ENCODE measurements at places on chromosomes 7 and 10.
A peak's percentile ranks its signal among the peaks of the same experiment; 100 is the strongest.

- no peak for DNase-seq
Measured at GRCh38 chr7:116367171-116367813, 132.2 kb upstream of the CAV2 start.

DNA sequence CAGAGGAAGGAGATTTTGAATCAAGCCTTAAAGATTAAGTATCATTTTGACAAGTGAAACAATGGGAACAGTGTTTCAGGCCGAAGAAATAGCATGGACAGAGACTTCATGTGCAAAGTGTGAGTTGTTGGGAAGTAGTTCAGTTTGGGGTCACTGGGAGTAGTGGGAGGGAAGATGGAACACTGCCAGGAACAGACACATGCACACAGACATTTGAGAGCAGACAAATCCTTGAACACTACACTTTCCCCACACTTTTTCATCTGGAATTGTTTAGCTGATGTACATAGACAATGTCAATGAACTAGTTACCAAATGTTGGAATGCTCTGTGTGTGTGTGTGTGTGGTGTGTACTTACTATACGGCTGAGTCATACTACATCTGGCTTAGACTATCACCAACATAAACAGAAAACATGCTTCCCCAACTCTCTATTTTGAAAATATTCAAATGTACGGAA lies 52.4 kb upstream of the LRRC17 start:
- no peak for DNase-seq

DNA sequence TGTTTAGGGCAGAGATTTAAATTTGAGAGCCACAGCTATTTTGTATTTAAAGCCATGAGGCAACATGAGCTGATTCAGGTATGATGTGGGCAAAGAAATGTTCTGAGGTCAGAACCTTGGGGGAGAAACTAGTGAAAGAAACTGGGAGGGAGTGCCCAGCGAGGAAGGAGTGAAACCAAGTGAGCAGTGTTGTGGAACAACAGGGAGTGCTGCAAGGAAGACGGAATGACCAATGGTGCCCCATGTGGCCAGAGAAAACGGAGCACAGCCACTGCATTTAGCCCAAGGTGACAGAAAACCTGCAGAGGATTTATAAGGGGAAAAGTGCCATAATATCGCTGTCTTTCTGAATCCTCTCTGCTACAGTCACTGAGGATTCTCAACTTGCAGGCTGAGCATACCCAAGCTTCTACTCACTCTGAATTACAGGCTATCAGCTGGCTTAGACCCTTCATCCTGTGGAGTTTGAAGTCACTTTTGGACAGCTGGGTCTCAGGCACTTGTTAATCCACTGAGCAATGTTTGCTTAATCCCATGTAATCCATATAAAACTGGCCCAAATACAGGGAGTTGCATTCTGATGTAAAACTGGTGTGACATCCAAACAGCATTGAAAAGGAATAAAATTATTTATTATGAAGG lies 777.3 kb downstream of the CCSER2 start:
- DNase-seq = no peak

GRCh38 chr10:118775478-118775877 lies 20.7 kb upstream of the CACUL1 start:
- DNase-seq = no peak

GRCh38 chr10:13053794-13054462 lies 46.0 kb upstream of the OPTN start:
- no peak for DNase-seq

- DNase-seq = no peak
Measured at GRCh38 chr7:72751978-72752377, 76.0 kb downstream of the TYW1B start.

- no peak for DNase-seq
Measured at GRCh38 chr10:94858005-94858404, 80.5 kb upstream of the CYP2C9 start.

GRCh38 chr10:73914036-73914435 lies 3.1 kb downstream of the PLAU start:
- DNase-seq = no peak

DNA sequence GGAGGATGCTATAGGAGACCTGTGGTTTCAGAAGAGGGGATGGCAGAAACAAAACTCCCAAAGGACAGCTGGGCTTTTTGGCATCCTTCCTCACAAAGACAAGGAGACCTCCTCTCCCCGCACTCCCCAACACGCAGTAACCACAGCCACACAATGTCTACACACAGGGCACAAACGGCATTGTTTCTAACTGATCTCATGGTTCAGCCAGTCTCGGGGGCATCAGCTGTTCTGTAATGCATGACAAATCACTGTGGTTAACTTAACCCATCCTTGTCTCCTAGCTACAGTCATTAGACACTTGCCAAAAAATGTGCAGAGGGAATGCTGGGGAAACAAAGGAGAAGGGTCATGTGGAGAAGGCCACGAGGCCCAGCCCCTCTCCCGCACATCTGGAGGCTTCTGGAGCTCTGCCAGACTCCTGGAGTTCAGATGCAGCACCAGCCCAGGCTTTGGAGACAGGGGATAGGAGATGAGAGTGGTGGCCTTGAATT lies 7.6 kb upstream of the ADAMTS14 start:
- no peak for DNase-seq

GRCh38 chr7:70568674-70569334 lies 563.1 kb upstream of the GALNT17 start:
- no peak for DNase-seq

DNA sequence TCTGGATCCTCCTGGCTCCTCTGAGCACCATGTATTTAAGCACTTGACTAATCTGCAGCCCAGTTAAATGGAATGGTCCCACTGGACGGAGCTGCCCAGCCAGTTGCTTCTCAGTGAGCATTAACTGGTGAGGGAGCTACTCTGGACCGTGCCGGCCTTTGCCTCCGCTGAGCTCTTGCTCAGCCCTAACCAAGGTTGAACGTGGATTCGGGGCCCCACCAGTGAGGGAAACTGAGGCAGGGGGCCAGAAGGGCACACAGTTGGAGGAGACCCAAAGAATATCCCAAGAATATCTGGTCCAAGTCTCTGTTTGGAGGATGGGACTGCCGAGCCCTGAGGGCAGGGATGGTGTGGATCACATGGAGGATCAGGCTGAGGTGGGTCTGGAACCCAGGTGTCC lies 13.7 kb downstream of the ADCYAP1R1 start:
- DNase-seq = no peak

DNA sequence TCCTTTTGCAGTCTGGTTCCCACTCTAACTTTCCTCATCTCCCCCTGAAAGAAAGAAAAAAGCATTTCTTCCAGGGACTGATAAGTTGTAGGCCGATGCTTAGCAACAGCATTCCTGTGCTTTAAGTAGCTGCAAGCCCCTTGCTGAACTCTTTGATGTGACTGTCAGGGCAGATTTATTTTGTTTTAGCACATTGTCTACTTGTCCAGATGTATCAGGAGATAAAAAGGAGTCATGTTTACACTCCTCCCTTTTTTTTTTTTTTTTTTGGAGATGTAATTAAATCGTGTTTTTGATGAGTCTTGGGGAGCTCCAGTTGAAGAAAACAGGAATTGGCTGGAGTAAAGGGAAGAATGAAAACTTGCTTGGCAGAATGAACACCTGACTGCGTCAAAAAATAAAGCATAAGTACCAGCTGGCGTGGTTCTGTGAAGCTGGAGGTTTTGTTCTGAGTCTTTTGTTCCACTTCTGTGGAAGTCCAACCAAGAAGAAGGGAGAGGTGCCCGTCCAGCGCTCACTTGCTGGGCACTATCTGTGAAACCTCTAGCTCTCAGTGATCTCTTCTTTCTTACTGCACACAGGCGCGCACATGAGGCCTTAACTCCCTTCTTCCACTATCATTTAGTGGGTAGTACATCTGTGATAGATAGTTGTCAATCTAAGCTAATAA lies 871.7 kb downstream of the LRMDA start:
- no peak for DNase-seq

DNA sequence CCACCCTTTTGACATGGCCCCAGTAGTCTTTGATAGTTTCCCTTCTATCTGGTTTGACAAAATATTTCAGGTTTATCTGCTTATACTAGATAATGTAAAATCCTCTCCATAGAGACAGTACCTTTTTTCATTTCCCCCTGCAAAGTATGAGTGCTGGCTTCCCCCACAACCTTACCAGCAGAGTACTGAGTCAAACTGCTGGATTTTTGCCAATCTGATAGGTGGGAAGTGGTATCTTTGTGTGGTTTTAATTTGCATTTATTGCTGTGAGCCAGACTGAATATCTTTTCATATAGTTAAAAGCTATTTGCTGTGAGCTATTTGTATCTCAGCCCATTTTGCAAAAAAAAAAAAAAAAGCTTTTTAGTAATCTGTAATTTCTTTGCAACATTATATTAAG lies 32.1 kb upstream of the HECTD2 start:
- no peak for DNase-seq

DNA sequence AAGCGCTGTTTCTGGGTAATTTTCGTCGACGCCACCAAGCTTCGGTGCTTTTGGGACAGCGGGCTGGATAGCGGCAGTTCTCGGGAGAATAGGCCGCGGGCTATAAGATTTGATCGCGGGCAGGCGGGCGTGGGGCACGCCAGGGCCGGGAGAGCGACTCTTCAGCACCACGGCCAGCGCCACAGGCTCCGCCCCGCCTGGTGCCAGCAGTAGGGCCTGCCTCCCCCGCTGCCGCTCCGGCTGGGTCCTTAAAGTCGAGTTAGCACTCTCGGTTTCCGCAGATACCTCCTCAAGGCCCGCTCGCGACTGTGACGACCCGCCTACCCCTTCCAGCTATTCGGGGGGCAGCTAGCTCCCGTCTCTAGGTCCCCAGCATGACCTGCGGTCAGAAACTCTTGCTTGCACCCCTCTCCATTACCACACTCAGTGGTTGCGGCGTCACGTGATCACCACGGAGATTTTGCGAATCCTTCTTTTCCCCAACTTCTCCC lies 9.4 kb downstream of the NXPH1 start:
- DNase-seq = peak; percentile 60

DNA sequence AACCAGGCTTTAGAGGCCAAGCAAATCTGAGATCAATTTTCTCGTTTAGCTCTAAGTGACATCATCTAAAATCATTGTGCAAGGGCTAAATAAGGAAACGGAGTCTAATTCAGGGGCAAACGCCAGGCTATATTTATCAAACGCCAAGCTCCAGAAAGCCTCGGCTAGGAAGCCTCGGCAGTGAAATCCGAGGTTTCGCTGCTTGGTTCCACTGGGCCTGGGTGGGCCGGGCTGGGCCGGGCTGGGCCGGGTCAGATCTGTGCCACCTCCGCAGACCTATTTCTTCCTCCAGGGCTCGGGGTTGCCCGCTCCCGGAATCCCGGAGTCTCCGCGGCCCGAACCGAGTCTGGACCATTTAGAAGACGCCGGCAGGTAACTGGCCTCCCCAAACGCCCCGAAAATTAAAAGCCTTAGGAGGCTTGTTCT lies 459 bp upstream of the FEZF1 start:
- no peak for DNase-seq

DNA sequence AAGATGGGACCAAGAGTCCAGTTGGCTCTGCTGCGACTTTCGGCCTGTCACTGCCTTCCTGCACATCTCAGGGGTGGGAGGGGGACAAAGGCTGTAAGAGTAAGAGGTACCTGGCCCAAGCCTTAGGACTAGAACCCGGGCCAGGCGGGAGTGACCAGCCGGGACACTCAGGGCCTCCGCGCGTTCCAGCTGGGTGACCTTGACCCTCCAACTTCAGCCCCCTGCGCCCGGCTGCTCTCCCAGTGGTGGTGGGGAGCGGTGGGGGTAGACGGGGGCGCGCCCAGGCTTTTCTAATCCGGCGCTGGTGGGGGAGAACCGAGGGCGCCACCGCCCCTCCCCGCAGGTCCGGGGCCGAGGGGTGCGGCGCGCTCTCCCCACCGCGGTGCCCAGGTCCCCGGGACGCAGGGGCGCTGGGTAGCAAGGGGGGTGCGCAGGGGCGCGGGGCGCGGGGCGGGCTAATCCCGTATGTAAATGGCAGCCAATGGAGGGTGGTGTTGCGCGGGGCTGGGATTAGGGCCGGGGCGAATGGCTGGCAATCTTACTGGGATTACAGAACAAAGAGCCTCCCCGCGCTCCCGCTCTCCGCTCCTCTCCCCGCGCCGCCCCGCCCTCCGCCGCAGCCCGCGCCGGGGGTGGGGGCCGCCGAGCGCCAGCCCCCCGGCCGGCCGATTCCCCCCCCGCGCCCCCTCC lies at the start of gene GTF2IRD1:
TSS of gene GTF2IRD1 (plus strand) at position 585 of the 690 bp plus-strand sequence. CDS start 54,175 bp downstream, outside the sequence.
- peak; percentile 74 for DNase-seq

DNA sequence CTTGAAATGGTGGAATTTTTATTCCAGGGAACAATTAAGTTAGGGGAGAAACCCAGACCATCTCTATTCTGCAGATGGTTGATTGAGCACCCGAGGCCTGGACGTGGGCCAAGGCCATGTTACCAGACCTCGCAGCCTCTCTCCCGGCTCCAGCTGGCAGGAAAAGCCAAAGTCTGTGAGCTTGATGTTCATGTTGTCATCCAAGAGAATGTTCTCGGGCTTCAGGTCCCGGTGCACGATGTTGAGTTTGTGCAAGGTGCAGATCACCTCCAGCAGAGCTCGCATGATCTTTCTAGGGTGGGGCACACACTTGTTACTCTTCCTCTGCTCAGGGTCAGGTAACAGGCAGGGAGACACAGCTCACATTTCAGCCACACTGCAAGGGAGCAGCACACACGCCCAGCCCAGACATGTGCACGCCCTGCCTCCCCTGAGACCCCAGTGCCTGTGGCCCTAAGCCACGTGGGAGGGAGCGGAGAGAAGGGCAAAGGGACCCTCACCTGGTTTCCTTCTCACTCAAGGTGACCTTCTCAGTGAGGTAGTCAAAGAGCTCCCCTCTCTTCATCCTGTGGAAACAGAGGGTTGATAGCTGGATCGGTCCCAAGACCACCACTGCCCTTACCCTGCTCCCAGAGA lies 9.5 kb downstream of the PHKG1 start:
- DNase-seq = no peak

DNA sequence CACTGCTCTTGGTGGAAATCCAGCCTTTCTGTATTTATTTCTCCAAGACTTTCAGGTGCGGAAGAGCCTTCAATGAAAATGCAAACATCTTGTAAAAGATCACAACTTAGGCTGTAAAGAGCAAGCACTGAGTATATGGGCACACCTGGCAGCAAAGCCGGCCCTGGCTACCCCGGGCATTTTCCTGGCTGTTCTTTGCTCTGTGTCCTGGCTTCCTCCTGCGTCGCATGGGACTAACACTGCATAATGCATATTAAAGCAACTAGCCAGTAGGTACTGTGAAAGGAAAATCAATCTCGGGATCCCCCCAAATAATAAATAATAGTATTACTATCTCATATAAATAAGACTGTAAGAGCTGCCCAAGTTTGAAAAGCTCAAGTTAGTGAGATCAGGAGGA lies 9.9 kb downstream of the JAZF1 start:
- DNase-seq = no peak

DNA sequence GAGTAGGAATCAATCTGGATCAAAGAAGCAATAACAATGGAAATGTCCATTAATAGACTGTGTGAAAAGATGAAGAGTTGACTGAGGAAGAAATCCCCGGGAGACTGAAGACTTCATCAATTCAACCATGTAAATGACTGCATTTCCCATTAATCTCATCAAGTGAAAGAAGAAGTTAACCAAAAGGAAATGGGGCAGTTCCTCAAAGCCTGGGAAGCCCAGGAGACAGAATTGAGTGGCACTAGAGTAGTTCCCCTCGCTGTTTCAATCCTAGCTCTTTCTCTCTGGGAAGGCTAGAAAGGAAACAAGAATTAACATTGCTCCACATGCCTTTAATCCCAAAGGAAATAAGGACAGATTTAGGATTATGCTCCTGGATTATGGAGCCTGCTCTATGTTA lies 4.8 kb upstream of the OR6V1 start:
- peak; percentile 80 for DNase-seq

- DNase-seq = no peak
Measured at GRCh38 chr10:36437367-36437766, 688.0 kb upstream of the ANKRD30A start.
